ENCODE measurements at places on chromosomes 12 and 14.

DNA sequence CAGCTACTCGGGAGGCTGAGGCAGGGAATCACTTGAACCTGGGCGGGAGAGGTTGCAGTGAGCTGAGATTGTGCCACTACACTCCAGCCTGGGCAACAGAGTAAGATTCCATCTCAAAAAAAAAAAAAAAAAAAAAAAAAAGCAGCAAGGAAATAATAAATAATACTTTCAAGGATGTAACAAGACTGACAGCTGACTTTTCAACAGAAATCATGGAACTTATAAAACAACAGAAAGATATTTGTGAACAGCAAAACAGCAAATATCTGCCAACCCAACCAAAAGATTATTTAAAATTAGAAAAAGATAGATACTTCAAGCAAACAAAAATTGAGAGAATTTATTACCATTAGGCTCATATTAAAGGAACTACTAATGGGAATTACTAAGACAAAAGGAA, 115.1 kb downstream of the TSHR start:
- no peak for DNase-seq

- DNase-seq = no peak
Observed at GRCh38 chr14:90381999-90382451, 14.8 kb upstream of the CALM1 start.

- DNase-seq = no peak
Observed at GRCh38 chr12:104183443-104183842, 32.1 kb upstream of the TXNRD1 start.

DNA sequence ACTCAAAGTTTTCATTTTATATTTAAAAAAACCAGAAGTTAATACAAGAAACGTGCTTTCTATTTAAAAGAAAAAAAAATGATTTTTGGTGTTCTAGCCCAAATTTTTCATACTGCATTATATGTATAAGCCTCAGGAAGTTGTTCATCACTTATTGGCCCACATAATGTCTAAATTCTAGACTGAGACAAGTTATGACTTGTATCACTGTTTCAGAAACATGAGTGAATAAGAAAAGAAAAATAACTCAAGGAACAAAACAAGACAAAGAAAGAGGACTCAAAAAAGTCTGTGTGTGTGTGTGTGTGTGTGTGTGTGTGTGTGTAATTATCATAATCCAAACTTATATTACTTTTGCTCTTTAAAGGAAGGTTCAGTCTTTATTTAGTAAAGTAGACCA, 929.8 kb downstream of the GALC start:
- DNase-seq = no peak

- peak; percentile 91 for DNase-seq
Observed at GRCh38 chr14:21070083-21070609, at the start of gene ARHGEF40. TSS of gene ARHGEF40 (plus strand) at chr14:21070304. CDS start at chr14:21070397, 93 bp downstream.

DNA sequence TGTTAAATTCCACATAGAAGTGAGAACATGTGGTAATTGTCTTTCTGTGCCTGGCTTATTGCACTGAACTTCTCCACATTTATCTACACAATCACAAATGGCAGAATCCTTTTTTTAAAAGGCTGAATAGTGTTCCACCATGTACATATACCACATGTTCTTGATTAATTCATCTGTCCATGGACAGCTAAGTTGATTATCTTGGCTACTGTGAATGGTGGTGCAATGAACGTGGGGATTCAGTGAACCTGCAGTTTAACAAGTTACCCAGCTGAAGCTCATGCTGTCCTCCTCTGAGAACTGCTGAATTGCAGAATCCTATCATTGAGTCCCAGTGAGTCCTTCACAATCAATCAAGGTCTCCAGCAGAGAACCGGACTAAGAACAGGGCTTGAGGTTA, 74.9 kb downstream of the TBK1 start:
- no peak for DNase-seq

GRCh38 chr14:72615451-72616121, 278.3 kb downstream of the DPF3 start:
- no peak for DNase-seq

DNA sequence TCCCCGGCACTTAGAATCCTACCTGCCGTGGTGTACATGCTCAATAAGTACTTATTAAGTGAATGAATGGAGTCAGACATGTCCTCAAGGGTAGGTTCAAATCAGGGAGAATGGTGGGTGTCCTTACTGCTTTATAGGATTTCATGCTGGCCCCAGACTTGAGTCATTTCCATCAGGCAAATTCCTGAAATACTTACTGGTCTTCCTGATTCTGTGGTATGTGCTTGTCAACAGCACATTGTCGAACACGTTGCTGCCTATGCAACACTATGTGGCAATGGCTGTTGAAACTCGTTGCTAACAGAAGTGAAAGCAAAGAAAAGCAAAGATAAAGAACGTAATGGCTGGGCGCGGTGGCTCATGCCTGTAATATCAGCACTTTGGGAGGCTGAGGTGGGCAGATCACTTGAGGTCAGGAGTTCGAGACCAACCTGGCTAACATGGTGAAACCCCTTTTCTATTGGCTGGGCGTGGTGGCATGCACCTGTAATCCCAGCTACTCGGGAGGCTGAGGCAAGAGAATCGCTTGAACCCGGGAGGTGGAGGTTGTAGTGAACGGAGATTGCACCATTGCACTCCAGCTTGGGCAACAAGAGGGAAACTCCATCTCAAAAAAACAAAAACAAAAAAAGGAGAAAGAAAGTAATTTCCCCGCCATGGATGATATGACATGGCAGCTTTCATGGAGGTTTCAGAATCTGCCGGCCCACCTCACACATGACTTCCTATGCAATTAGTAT, 214.9 kb downstream of the ZFP36L1 start:
- DNase-seq = no peak

- DNase-seq = no peak
Observed at GRCh38 chr12:52217223-52217622, 15.8 kb upstream of the KRT7 start.

DNA sequence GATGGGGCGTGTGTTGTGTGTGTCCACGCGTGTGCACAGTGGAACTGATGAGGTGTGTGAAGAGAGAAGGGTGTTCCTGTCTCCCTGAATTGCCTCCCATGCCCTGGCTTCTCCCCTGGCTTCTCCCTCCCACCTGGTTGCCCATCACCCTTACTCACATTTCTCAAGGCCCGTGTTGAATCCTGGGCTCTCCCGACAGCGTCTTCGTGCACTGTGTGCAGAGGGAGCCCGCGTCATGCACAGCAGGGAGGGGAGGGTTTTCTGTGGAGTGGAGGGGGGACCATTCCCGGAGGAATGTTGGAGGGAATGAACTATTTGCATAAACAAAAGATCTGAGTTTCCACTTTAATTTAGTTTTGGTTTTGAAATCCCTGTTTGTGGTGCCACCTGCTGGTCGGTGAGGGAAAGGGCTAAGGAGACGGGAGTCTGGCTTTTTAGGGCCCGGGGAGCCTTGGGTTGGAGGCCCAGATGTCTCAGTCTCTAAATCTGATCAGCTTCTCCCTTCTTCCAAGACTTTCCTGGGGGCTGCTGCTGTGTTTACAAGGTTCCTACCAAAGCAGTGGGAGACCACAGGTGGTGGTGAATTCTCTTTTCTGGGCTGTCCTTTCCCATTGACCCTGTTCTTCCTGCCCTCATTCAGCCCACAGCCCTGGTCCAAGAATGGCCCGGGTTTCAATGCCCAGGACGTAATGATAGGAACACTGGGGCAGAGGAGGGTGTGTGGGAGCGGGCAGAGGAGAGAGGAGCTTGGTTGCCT, at the start of gene C1R:
Gene C1R, minus strand, starts transcription at position 217 of the 757 bp plus-strand sequence. Its CDS starts 57 bp downstream, at position 160.
- peak; percentile 45 for DNase-seq

GRCh38 chr14:70660967-70661893, 19.5 kb downstream of the TTC9 start:
- DNase-seq = no peak

DNA sequence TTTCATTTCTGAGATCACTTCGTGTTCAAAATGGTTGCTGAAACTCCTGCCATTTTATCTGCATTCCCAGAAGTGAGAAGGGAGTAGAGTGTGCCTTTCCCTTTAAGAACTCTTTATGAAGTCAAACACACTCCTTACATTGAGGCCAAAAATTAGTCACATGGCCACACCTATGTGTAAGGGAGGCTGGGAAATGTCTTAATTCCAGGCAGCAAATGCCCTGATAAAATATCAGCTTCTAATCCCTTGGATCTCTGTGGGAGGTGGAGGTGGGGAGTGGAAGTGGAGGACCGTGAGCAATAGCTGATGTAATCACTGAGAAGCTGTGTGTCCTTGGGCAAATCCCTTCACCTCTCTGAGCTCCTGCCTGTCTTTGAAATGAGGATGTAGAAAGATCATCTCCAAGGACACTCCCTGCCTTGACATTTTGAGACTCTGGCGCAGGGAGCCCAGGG, 22.7 kb upstream of the ANKRD9 start:
- DNase-seq = no peak

DNA sequence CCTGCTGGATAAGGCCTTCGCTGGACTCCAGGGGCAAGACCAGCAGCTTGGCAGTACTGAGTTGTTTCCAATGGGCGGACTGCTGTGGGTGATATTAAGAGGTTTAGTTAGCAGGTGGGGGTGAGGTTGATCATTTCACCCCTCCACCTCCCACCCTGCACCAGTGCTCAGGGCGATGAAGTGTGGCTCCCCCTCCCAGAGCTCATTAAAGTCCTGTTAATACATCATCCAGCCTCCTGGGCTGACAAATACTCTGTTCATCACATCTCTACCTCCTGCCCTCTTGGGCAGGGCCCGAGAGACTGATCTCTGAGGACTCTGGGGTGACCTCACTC, 2.4 kb upstream of the FIGNL2 start:
- DNase-seq = no peak

DNA sequence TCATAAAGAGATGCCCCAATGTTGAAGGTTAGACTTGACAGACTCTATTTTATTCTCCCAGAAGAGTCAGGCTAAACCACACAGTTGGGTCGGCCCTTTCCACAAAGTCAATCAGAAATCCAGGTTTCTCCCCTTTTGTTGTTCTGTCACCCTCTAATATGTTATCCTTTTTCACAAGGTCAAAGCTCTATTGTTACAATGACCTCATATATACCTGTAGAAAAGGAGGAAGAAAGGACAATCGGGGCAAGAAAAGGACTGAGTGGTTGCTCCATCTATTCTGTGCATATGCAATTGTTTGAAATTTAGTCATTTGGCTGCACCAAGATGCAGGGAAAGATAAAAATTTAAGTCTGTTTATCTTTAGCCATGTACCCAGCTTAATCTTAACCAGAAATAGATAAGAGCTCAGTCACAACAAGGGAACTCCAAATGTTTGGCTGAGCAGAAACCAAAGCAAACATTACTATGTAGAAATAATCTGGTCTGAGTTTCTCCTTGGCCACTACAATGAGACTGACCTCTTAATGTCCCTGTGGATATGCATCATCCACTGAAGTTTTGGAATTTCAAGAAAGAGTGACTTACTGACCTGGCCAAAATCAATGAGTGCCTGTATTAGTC, 503.7 kb downstream of the GALC start:
- DNase-seq = no peak

- DNase-seq = no peak
Observed at GRCh38 chr14:101039755-101040138, 136.2 kb upstream of the RTL1 start.

- no peak for DNase-seq
Observed at GRCh38 chr14:94738751-94739150, 31.2 kb downstream of the GSC start.

- no peak for DNase-seq
Observed at GRCh38 chr12:25208554-25208953, 13.5 kb downstream of the ETFRF1 start.

All from frontal cortex (tissue), 4 donors.